ENCODE measurements at places on chromosomes 3 and 15.

DNA sequence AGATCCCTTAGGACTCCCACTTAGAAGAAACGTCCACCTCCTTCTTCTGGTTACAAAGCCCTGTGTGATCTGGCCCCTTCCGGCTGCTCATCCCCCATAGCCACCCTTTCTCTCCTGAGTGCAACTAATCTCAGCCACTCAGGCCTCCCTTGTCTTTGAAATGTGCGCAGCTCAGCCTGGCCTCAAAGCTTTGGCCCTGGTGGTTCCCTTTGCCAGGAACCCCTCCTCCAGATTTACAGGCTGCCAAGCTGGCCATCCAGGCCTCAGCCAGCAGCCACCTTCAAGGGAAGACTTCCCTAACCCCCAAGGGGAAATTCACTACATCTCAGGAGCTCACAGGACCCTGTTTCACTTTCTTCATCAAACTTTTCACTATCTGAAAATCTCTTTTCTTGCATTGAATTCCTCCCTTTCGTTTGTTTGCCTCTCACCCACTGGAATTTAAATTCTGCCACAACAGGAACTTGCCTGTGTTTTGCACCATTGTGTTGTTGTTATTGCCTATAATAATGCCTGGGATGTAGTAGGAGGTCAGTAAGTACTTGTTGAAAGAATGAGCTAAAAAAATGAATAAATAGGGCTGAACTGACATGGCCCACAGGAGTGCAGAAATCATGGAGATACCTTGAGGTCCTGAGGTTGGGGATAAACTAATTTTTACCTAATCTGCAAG, 109.5 kb upstream of the PFN2 start:
- no peak for DNase-seq

GRCh38 chr3:99520513-99520912, 117.9 kb upstream of the COL8A1 start:
- no peak for DNase-seq

DNA sequence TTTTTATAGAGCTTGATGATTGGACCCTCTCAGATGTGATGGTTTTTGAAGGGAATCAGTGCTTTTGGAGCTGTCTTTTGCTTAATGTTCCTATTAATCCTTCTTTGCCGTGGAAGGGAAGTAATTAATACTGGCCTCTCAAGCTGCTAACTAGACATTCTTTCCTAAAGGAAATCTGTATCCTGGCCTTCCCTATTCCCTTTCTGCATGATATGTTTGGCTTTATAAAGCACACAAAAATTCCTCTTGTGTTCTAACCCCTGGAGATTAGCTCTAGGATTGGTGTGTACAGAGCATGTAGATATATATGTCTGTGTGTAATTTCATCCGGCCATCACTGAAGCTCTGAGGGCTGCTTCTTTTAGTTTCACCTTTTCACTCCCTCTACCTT, 6.9 kb downstream of the ATXN7 start:
- no peak for DNase-seq

DNA sequence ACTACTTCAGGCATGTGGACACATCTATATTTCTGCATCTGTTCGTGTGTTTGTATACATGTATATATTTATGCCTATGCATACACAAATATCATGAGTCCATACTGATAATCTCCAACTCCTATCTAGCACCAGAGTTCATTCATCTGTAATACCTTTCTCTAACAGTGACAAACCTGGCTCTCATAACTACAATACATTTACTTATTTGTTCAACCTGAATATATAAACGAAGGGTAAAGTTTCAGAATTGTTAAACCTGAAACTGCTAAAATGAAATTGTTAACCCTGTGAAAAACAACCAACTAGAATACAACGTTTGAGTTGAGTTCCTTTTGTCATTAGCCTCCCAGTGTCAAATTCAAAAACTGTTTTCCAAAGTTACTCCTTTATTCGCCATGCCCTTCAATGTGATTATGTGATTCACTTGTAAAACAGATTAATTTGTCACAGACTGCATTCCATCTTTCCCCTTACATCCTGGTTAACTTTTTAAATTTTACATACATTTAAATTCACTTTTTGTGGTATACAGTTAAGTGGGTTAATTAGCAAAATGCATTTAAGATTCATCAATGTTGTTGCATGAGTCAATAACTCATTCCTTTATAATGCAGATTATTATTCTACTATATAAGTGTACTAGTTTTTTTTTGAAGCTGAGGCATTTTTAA, 58.5 kb downstream of the PIK3R4 start:
- no peak for DNase-seq

DNA sequence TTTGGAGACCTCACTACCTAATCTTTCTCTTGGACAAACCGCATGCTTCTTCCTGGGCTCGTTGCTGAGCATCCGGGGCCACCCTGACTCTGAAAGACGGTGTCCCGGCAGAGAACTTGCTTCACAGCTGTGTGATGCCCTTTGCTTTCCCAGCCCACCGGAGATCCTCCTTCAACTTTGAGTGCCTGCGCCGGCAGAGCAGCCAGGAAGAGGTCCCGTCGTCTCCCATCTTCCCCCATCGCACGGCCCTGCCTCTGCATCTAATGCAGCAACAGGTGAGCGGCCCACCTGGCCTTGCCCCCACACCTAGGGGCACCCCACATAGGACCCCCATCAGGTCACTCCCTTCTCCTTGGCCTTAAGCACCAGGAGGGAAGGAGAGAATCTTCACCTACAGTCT, 37.7 kb downstream of the CHDH start:
- no peak for DNase-seq

- DNase-seq: no peak
Observed at GRCh38 chr15:93899817-93900216, 331.5 kb upstream of the MCTP2 start.

DNA sequence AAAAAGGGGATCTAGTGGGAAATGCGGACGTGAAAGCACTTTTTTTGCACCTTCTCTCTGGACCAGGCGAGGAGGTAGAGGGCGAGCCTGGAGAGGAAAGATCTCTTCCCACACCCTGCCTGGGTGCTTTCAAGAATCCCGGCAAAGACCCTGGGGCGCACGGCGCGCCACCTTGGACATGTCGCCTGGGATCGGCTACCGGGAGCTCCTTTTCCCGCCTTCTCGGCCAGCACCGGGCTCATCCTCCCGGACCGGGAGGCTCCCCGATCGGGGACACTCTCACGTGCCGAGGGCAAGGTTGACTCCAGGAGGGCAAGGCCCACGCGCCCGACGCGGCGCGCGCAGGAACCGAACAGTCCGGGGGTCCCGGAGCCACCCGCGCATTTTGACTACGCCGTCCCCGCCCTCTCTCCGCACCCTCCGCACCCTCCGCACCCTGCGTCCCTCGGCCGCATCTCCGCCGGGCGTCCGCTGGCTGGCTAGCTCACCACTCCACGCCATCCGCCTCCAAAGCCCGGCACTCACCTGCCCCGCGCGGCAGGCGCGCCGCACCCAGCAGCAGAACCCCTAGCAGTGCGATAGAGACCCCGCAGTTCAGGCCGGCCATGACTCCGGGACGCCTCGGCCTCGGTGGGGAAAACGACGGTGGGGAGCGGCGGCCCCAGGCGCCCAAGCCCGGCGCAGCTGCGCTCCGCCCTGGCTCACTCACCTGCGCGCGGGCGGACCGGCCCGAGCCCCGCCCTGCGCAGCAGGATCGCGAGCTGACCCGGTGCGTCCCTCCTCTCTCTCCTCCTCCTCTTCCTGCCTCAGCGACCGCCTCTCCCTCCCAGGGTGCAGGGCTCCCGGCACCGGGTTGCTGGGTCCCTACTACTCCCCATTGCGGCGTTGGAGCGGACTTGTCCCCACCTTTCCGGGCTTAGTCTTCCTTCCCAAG, at the start of gene CDCP1:
CDCP1 (minus strand) TSS at position 698 of the 934 bp plus-strand sequence; CDS start at position 607, 91 bp downstream.
- DNase-seq: no peak

- DNase-seq: no peak
Observed at GRCh38 chr3:119245778-119246177, 5.1 kb upstream of the B4GALT4 start.

GRCh38 chr3:51722362-51722761, 15.5 kb downstream of the GRM2 start:
- DNase-seq: no peak

DNA sequence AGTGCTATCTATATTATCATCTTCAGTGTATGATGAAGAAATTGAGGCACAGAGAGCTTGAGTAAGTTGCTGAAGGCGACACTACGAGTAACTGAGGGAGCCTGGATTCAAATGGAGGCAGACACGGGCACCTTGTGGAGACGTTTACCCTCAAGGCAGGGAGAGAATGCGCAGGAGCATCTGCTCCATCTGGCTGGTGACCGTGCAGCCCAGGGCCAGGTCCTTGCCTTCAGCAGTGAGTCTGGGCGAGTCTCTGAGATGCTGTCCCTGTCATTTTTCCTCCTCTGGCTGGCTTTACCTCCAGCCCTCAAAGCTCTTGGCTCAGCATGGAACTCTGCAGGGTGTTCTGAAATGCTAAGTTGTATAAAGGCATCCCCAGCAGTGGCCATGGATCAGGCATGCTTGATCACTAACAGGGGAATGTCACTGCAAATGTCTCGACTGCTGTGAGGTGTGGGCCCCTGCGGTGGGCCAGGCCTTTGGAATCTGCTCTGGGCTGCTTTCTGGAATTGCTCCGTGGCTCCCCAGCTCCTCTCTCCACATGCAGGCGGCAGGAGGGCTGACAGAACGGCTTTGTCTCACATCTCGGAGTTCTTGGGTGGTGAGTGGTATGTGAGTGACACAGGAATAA, 19.7 kb downstream of the SPSB4 start:
- DNase-seq: no peak

GRCh38 chr3:172274906-172275305, 173.3 kb downstream of the GHSR start:
- DNase-seq: no peak

DNA sequence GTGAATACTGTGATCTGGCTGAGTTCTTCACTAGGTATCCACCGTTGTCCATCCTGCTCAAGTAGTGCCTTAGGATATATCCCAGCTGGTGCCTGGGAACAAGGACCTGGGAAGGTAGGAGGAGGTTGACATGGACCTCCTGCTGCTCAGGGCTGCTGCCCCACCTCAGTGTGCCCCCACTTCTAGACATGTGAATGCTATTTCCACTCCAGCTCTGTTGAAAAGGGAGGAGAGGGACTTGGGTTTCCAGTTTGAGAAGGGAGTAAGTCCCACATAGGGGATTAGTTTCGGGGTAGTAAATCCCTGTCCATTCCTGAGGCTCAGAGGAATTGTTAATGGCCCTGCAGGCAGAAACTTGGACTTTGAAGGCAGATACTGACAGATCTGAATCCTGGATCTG, 32.9 kb upstream of the ETV5 start:
- DNase-seq: no peak

DNA sequence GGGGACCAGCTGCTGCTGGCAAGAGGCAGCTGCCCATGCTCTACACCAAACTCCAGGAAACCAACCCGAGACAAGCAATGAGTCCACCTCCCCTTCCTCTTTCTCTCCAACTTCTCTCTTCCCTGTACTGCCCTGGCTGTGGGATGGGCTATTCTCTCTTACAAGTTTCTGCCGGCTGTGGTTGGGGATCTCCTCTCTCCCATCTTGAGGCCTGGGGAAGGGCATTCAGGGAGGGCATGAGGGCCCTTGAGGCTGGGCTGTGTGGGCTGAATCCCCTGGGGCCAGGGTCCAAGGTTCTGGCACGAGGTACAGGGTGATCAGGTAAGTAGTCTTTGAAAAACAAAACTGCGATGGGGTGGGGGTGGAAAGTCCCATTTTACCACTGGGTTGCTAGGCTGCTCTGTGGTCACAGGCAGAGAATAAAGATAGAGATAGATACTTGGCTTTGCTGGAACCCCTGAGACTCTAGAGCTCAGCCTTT, 32.3 kb upstream of the CTSH start:
- DNase-seq: no peak

DNA sequence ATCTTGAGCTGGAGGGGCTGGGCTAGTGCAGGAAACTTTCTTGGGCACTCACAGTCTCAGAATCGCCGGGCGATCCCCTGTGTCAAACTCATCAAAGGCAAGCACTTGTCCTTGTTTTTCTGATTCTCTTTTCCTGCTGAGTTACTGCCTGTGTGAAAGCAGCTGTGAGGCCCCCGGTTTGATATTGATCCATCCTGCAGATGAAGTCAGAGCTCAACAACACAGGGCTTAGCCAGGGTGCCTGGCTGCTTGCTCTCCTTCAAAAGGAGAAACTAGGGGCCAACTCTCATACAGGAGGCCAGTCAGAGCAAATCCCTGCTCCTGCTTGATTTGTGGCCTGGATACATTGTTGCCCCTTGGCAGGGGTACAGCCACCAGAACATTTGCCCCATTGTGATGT, 22.9 kb downstream of the CLSTN2 start:
- no peak for DNase-seq

DNA sequence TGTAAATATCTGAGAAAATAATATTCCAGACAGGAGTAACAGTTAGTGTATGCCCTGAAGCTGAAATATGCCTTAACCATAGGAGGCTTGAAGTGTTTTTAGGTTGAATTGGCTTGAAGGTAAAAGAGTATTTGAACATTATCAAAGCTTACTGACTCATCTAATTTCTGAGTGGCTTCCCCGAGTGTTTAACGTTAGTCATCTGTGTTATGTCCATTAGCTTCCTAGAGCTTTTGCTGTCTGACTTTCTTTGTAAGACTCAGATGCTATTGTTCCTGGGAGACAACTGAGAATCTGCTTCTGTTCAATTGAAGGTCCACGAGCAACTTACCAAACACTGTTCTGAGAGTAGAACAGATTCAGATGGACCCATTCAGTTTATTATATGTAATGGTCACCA, 656.8 kb upstream of the NECTIN3 start:
- DNase-seq: no peak

- DNase-seq: no peak
Observed at GRCh38 chr3:17500618-17501017, 241.8 kb downstream of the TBC1D5 start.

- no peak for DNase-seq
Observed at GRCh38 chr3:152097770-152098169, 171.0 kb upstream of the MBNL1 start.

GRCh38 chr3:28139288-28139687, 102.1 kb upstream of the CMC1 start:
- DNase-seq: no peak

DNA sequence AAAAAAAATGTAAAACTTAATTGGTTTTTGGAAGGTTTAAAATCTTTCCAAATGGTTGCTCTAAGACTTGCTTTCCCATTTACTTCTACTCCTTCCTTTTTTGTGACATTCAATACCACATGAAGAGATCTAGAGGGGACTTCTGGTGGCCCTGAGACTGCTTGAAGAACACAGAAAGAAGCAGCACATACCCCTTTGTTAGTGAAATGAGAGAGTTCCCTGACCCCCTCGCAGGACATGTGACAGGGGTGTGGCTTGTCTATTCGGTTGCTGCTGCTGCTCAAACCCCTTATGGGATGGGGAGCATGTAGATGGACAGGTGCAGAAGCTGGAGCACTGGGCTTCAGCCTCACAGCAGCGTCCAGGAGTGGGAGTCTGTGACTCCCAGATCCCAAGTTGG, 71.0 kb downstream of the ZMAT3 start:
- no peak for DNase-seq

GRCh38 chr3:28933337-28933736, 347.5 kb upstream of the RBMS3 start:
- no peak for DNase-seq

DNA sequence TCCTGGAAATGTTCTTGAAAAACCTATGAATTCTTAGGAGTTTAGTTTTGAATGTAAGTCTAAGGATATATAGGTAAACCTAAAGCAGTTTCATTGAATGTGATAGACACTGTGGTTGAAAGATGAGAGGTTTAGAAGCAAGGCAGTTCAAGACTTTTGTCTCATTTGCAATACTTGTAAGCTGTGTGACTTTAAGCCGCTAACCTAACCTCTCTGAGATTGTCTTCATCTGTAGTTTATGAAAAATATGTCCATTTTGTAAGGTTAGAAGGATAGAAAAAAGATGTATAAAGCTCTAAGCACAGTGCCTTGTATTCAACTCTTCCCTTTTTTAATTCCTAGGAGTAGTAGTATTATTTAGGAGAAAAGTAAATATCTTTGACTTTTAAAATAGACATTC, 306.6 kb upstream of the ARRDC4 start:
- DNase-seq: no peak

GRCh38 chr15:60477916-60478565, 901 bp downstream of the ICE2 start:
- DNase-seq: no peak

Data from stimulated activated CD8-positive, alpha-beta memory T cell treated with anti-CD3 and anti-CD28 coated beads, Interleukin-4, amount 100 ng/mL, for 1 hour (primary cell).